H7 (cell line): ENCODE measurements at places on chromosomes 5 and 9.
A peak's percentile ranks its signal among the peaks of the same experiment; 100 is the strongest.

DNA sequence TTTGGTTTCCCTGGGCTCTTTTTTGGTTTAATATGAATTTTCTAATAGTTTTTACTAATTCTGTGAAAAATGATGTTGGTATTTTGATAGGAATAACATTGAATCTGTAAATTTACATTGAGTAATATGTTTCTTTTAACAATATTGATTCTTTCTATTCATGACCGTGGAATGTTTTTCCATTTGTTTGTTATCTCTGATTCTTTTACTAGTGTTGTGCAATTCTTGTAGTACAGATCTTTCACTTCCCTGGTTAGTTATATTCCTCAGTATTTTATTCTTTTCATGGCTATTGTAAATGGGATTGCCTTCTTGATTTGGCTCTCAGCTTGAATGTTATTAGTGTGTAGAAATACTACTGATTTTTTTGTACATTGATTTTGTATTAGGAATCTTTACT lies 137.9 kb downstream of the PRR16 start:
- no peak for DNase-seq

- DNase-seq: no peak
Observed at GRCh38 chr5:145980718-145981117, 44.3 kb downstream of the SH3RF2 start.

- DNase-seq: no peak
Observed at GRCh38 chr9:137194909-137195308, 5.6 kb downstream of the TPRN start.

- DNase-seq: no peak
Observed at GRCh38 chr9:14263707-14264483, 50.0 kb downstream of the NFIB start.

DNA sequence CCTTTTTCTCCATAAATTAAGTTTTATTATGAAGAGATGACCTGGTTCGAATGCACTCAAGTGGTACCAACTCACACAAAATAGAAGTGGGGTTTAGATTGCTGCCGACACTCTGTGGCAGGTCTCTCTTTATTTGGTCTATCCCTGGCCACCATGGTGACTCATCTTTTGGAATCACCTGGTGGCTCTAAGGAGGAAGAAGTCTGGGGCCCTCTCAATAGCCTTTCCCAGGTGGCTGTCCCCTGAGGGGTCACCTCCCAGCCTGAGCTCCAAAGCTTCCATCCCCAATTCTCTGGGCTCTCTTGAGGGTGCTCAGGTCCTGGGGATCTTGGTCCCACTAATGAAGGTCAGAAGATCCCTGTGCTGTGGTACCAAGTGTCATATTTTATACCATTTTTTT lies 136.8 kb downstream of the MVB12B start:
- DNase-seq: no peak

- DNase-seq: peak; percentile 64
Observed at GRCh38 chr9:133184971-133185370, 21.3 kb upstream of the GBGT1 start.

- peak; percentile 18 for DNase-seq
Observed at GRCh38 chr5:38806775-38807258, 39.0 kb upstream of the OSMR start.

- DNase-seq: no peak
Observed at GRCh38 chr5:132467287-132467984, 23.1 kb downstream of the IRF1 start.

DNA sequence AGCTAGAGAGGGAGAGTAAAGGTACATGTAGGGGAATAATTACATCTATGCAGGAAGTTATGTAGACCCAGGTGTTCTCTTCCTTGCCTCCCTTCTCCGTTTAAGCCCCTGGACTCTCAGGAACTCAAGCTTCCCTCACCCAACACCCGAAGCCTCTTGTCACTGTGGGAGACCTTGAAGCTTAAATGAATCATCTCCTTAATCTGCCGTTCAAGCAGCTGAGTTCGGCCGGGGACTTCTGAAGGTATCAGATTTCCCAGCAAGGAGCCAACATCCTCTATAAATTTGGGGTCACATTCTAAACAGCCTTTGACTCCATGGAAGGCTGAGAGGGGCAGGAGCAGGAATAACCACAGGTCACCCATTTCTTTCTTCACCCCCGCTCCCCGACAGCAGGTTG lies 412 bp downstream of the IZUMO3 start:
- DNase-seq: no peak

GRCh38 chr5:170361116-170361515 lies 28.1 kb downstream of the KCNMB1 start:
- no peak for DNase-seq

DNA sequence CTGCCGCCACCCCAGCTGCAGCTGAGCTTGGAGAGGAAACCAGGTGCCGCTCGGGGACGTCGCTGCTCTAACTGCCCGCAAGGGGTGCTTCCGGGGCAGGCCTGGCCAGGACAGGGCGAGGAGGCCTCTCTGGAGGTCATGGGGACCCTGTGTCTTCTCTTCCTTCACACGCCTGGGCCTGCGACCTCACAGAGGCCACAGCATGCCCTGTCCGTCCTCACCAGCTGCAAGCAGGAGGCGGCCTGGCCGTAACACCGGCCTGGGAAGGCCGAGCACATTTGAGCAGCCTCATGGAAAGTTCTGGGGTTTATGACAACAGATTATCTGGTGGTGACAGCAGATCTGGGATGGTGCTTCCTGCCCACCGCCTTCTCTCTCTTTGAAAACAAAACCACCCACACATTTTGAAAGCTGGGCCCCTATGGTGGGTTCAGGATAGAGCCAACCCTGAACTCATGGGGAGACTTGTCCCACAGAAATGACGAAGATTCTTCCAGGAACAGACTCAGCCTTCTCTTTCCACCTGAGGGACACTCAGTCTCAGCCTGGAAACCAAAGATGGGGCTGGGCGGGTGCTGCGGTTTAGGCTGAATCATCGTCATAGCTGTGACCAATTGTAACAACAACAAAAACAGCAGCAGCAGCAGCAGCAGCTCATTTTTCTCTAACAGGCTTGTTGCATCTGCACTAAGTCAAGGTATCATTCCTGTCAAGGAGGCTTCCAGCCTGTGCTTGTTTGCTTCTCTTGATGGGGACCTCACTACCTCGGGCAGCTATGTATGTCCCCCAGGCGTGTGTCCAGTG lies 99.6 kb upstream of the RAPGEF1 start:
- peak; percentile 65 for DNase-seq

DNA sequence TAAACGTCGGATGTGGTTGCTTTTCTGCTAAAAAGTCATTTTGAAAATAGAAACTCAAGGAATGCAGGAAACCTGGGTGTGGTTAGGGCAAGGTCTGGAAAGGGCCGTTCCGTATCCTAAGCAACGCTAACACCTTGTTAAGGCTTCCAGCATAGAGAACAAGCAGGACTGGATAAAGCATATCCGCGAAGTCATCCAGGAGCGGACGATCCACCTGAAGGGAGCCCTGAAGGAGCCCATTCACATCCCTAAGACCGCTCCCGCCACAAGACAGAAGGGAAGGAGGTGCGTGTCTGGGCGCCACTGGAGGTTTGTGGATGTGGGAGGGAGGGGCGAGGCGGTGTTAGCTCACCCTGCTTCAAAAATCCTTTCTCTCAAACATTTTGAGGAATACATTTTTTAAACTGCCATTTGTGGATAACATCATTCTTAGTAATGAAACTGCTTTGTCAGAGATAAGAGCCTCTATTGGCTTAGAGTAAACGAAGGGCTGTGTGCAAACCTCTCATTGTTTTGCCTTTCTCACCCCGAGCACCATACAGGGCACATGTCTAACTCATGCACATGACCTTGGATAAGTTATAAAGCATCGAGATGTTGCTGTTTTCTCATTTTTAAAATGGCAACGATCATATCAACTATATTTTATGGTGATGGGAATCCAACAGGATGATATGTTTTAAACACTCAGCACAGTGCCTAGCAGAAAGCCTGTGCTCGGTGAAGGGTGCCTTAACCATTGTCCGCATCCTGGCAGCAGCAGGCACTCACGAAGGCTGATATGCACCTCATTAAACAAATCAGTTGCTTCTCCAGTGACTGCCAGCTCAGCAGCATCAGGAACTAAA lies 175.7 kb upstream of the OTULINL start:
- DNase-seq: no peak

- DNase-seq: no peak
Observed at GRCh38 chr5:119943148-119943547, 313.8 kb downstream of the FAM170A start.

GRCh38 chr9:113151696-113152630 lies 1.2 kb downstream of the SLC31A2 start:
- no peak for DNase-seq

DNA sequence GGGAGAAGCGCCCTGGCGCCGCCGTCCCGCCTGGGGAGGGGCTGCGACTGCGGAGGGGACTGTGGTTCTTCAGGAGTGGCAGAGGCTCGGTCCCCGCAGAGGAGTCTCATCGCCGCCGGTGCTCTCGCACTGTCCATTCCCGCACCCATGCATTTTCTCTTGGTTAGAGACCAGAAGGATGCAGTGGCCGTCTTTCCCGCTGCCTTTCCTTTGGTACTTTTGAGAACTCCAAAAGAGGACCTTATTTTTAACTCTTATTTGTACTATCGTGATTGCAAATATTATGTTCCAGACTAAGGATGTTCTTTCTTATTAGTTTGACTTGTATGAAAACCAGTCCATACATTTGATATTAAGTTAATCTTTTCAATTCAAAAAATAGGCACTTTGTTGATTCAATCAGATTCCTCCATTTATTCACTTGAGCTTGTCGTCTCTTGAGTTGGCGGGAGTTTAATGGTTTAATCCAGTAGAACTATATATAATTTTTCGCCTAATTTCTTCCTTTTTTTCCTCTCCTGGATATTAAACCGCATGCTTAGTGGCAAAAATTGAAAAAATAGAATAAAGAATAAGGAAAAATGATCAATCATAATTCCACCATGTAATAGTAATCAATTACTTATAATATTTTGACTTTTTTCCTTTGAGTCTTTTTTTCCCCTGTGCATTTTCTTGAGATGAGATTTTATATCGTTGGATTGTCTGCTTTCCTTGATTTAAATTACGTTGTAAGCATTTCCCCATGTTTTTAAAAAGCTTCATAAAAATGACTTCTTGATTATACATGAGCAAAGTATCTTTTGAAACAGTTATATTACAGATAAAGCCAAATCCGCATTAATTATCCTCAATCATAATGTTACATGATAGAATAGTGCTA lies 861 bp downstream of the ZFYVE16 start:
- no peak for DNase-seq

DNA sequence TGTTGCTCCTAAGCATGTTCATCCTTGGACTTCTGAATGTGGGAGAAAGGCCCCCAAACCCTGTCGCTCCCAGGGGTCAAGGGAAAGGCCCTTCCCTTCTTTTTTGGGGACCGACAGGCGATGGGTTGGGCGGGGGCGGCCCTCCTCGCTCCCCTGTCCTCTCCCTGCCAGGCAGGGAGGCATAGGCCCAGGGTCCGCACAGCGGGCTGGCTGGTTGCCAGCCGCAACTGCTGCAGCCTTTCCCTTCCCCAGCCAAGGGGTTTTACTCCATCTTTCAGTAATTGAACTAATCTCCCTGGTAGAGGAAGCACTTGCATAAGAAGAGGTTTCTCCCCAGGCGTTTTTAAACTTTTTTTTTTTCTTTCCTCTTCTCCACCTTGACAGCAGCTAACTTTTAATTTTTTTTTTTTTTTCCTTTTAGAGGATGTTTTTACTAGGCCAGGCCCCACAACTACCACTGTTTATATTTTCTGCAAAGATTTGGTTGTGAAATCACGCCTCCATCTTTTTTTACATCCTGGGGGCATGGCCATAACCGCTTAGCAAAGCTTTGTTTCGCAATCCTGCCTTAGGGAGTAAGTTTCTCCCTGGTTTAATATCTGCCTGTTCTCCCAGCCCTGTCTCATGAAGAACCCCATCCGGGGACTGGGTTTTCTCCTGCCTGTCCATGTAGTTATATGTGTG lies 216.9 kb upstream of the ZNF608 start:
- DNase-seq: peak; percentile 77

GRCh38 chr5:128315671-128316070 lies 222.4 kb downstream of the FBN2 start:
- no peak for DNase-seq

GRCh38 chr5:165138236-165138635 lies 1632.8 kb downstream of the MAT2B start:
- no peak for DNase-seq

DNA sequence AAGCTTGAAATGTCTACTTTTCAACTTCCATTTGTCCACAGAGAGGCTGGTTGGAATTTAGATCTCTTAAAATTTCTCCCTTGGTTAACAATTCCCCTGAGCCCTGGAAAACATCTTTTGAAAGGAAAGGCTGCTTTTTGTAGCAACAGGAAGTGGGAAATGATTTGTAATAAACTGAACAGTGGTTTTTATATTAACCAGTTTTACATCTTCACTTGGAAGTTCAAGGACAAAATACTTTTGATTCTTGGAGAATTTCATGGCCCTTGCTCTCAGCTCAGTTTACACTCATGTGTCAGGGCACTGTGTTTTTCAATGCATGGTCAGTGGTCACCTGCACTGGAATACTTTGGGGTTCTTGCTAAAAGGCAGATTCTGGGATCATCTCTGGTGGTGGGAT lies 9.9 kb downstream of the MLANA start:
- no peak for DNase-seq

DNA sequence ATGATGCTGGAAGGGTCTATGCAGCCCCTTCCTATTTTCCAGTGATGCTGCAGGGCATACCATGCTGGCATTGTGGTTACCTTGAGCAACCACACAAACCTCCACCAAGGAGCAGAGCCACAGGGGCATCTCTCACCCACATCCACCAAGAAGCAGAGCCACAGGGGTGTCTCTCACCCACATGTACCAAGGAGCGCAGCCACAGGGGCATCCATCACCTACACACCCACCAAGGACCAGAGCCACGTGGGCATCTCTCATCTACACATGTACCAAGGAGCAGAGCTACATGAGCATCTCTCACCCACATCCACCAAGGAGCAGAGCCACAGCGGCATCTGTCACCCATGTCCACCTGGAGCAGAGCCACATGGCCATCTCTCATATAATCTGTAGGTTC lies 8.8 kb upstream of the GM2A start:
- no peak for DNase-seq

DNA sequence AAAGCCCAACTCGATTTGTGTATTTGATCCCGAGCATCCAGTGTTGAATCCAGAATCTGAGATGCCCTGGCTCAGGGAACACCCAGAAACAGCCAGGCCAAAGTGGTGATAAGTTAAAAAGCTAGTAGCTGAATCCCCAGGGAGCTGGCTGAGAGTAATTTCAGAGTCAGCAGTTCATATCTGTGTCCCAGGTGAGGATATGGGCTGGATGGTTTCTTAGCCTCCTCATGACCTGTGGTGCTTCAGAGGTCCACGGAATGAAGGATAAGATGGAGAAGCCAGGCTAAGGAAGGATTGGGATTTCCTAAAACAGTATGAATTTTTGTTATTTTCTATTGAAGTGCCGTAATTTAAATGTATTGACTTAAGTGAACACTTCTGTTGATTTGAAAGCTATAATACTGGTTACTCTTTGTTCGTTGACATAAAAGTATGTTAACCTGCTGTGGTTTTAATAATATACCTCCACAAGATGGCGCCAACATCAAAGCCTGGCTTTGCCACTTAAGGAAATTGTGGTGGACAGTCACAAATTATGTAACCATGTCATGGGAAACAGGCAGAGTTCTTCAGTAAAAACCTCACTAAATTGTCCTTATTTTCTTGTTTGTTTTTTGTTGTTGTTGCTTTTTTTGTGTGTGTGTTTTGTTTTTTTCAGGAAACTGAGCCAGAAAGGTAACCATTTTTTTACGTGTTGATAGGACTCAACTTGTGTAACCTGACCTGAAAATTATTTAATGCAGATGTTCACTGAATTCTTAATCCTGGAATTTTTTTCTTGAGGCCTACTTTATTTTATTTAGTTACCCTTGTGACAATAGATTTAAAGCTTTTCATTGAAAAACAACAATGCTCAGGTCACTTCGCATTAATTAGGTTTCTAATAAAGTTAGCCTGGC lies 11.4 kb downstream of the MTAP start:
- peak; percentile 28 for DNase-seq

- DNase-seq: no peak
Observed at GRCh38 chr5:3619579-3619978, 23.9 kb downstream of the IRX1 start.
